ENCODE measurements at places on chromosomes 6 and 20. TPM values are rescaled to one million over a fixed set of nuclear protein-coding genes. Genes with fewer than 3 reads are reported as not detected.
A peak's percentile ranks its signal among the peaks of the same experiment; 100 is the strongest.

GRCh38 chr6:35048631-35049083 lies 92.5 kb downstream of the TCP11 start:
- no peaks in the 10 kb centered on the region for H3K27me3 ChIP-seq
- H3K4me1 ChIP-seq = peaks cover 55% of the 10 kb centered on the region
- H3K36me3 ChIP-seq = no peaks in the 10 kb centered on the region
- no peak overlapping the region for H3K4me3 ChIP-seq

DNA sequence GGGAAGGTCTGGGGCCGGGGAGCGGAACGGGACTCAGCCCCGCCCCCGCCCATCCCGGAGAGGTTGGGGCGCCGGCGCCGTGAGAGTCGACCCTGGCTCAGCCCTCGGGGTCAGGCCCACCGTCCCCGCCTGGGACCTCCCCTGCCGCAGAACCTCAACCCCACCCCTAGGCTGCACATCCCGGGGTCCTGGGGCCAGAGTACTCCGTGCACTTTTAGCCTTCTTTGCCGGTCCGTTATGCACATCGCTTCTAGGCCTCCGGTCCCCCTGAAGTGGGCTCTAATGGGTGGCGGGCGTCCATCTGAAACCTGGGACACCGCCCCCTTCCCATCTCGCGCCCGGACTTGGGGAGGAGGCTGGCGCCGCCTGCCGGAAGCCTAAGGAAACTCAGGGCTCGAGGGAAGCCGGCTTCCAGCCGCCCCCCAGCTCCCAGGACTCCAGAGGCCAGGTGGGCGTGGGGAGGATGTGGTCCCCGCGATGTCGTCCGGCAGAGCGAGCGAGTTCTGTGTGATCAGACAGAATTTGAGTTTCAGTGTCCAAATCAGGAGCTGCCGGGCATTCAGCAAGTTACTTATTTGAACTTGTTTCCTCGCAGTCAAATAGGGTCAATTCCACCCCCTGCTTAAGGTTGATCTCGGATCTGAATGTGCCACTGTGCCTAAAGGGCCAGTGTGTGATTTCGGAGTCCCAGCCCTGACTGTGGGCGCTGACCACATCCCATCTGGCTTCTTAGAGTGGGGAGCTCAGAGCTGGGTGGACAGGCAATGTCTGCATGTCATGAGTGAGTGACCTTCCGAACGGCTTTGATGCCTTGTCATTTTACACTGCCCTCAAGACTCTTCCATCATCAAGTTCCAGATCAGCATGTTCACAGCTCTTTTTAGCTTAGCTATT lies 47.6 kb downstream of the CPXM1 start:
- no peak for DNase-seq
- H3K4me3 ChIP-seq = peak overlapping the region; percentile 43
- H3K36me3 ChIP-seq = no peaks in the 10 kb centered on the region
- H3K4me1 ChIP-seq = no peaks in the 10 kb centered on the region
- no peaks in the 10 kb centered on the region for H3K27me3 ChIP-seq

The NOTCH4 gene
- 2.8 TPM for polyA plus RNA-seq

The NT5E gene
- 443 TPM for polyA plus RNA-seq

- no peaks in the 10 kb centered on the region for H3K36me3 ChIP-seq
- no peak overlapping the region for H3K4me3 ChIP-seq
- no peaks in the 10 kb centered on the region for H3K4me1 ChIP-seq
Measured at GRCh38 chr20:18839507-18840247, 26.1 kb downstream of the SCP2D1 start.

DNA sequence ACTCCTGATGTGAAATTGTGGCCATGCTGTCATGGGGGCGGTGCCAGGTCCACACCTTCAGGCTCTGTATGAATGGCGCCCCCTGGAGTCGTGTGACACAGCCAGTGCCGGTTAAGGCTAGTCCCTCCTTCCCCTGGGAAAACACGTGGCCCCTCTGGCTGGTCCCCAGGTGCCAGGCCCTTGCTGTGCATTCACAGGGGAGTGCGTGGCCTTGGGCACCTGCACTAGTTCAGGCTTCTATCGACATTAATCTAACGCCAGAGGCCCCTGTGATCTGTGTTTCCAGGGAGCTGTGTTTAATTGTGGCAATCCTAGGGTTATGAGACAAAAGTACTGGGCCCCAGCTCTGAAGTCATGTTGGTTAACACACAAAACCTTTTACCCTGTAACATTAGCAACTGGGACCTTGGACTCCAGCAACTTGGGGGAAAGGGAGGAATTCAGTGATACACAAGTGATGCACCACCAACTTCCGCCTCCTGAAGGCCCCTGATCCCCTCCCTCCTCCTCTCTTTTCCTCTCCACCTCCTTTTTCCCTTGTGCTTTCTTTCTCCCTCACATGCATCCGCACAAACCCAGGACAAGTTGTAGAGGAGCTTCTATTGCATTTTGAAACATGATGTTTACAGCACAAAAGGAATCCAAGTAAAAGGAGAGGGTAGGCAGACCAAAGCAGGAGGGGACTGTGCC lies 74.0 kb downstream of the SSR1 start:
- H3K27me3 ChIP-seq = no peaks in the 10 kb centered on the region
- H3K36me3 ChIP-seq = peaks cover 5% of the 10 kb centered on the region
- no peak overlapping the region for H3K27ac ChIP-seq
- no peaks in the 10 kb centered on the region for H3K4me1 ChIP-seq

DNA sequence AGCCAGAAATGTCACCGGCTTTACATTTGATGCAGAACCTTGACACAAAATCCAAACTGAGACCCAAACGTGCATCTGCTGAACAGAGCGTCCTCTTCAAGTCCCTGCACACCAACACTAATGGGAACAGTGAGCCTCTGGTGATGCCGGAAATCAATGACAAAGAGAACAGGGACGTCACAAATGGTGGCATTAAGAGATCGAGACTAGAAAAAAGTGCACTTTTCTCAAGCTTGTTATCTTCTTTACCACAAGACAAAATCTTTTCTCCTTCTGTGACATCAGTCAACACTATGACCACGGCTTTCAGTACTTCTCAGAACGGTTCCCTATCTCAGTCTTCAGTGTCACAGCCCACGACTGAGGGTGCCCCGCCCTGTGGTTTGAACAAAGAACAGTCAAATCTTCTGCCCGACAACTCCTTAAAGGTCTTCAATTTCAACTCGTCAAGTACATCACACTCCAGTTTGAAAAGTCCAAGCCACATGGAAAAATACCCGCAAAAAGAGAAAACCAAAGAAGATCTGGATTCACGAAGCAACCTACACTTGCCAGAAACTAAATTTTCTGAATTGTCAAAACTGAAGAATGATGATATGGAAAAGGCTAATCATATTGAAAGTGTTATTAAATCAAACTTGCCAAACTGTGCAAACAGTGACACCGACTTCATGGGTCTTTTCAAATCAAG lies 108.4 kb downstream of the RTN4IP1 start:
- no peak overlapping the region for H3K4me3 ChIP-seq
- peak overlapping the region; percentile 100 for H3K27ac ChIP-seq
- no peaks in the 10 kb centered on the region for H3K4me1 ChIP-seq
- no peaks in the 10 kb centered on the region for H3K27me3 ChIP-seq
- no peak for DNase-seq

DNA sequence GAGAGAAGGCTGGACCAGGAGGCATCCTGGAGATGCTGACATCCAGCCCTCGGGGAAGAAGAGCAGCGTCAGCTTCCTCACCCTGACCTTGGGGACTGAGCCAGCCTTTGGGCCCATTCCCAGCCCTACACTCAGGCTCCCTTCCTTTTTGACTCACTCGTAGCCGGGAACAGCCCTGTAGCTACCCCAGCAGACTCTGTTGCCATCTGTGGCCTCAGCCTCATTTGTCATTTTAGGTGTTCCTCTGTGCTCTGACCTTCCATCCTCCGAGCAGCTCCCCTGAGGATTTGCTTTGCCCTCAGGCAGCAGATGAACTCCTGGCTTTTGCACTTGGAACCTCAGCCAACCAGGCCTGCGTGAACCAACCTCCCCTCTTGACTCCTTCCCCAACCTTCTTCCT lies 67.5 kb downstream of the ELOVL2 start:
- H3K4me1 ChIP-seq = no peaks in the 10 kb centered on the region
- no peaks in the 10 kb centered on the region for H3K36me3 ChIP-seq
- no peak overlapping the region for H3K4me3 ChIP-seq
- DNase-seq = no peak

DNA sequence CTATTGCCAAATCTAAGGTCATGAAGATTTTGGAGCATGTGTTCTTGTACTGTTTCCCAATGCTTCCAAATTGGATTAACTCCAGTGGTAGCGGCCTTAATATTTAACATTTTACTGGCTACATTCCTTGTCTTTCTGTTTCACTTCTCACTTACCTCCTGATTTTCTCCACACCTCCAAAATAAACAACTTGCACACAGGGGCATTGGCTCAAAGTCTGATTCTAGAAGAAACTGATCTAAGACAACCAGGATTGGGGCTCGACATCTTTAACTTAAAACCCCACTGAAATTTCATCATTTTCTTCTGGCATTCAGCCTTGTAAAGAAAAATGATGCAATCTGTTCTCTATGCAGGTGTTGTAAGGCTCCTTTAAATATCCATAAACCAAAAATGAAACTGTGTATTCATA lies 557.9 kb upstream of the ID4 start:
- H3K27me3 ChIP-seq = no peaks in the 10 kb centered on the region
- no peak overlapping the region for H3K27ac ChIP-seq
- no peak for DNase-seq

The C6orf62 gene
- polyA plus RNA-seq = 42.3 TPM

GRCh38 chr6:34743625-34744293 lies 13.5 kb upstream of the SNRPC start:
- DNase-seq = no peak
- H3K4me1 ChIP-seq = no peaks in the 10 kb centered on the region
- H3K27ac ChIP-seq = no peak overlapping the region

- 0 out of 2 replicates have a peak, but pooled peaks cover 8% of the 10 kb centered on the region for H3K4me1 ChIP-seq
- H3K36me3 ChIP-seq = no peaks in the 10 kb centered on the region
- no peak overlapping the region for H3K4me3 ChIP-seq
- H3K27me3 ChIP-seq = no peaks in the 10 kb centered on the region
- H3K27ac ChIP-seq = no peak overlapping the region
- peak; percentile 54 for DNase-seq
Measured at GRCh38 chr20:4026093-4026601, 10.8 kb upstream of the RNF24 start.

The C20orf202 gene
- not detected for polyA plus RNA-seq

The ALDH8A1 gene
- 0.25 TPM for polyA plus RNA-seq

DNA sequence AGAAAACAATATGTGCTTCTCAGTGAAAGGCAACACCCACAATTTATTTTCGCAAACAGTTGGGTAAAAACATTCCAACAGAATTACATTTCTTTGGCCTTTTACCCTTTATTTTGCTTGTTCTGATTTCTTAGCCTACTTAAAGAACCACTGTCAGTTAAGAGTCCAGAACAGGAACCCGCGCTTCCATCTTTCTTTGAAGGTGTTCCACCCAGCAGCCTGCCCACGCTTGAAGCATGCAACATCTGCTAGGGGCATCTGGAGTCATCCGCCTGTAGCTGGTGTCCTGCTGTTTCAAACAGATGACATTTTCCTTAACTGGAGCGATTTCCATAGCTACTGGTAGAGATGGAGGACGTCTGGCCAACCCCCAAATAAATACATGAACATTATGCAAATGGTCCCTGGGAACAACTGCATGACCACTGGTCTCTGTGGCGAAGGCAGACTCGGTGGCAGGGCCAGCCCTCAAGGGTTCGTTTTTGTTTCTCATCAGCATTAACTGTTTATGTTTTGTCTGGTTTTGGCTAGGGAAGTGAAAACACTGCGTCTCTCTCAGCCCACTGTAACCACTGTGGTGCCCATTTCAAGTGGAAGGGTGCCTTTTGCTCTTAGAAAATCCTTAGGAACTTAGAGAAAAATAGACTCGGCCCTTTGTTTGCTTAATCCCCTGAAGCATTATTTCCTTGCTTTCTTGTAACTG lies 51.6 kb downstream of the LAMA4 start:
- H3K36me3 ChIP-seq = peaks cover 4% of the 10 kb centered on the region
- H3K4me3 ChIP-seq = no peak overlapping the region
- peak overlapping the region; percentile 95 for H3K27ac ChIP-seq
- H3K27me3 ChIP-seq = no peaks in the 10 kb centered on the region
- peaks cover 33% of the 10 kb centered on the region for H3K4me1 ChIP-seq

DNA sequence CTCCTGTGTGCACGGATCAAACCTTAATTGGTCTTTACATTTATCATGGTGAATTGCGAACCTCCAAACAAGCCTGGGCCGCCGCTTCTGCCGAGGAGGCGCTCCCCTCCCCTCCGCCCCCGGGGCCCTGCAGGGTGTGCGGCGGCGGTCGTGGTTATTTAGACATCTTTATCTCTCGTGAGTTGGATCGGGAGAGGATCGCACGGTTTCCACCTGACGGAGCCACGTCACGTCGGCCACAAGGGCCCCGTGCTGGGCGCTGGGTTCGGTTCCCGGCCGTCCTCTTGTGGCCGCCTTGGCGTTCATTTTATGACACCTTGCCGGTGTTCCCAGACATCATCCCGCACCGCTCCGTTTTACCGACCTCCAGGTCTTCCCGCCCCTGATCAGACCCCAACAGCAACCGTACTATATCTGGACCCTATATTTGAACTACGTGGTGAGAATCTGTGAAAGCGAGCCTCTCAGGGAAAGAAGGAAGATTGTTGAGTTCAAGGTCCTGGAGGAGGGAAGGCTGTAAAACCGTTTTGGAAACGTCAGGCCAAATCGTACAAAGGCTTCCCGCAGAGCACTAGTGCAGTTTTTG lies 1.3 kb upstream of the CNR1 start:
- peaks cover 4% of the 10 kb centered on the region for H3K4me1 ChIP-seq
- H3K36me3 ChIP-seq = no peaks in the 10 kb centered on the region
- peaks cover 35% of the 10 kb centered on the region for H3K27me3 ChIP-seq
- peak overlapping the region; percentile 40 for H3K4me3 ChIP-seq
- DNase-seq = peak; percentile 47

The NOX3 gene
- polyA plus RNA-seq = not detected

DNA sequence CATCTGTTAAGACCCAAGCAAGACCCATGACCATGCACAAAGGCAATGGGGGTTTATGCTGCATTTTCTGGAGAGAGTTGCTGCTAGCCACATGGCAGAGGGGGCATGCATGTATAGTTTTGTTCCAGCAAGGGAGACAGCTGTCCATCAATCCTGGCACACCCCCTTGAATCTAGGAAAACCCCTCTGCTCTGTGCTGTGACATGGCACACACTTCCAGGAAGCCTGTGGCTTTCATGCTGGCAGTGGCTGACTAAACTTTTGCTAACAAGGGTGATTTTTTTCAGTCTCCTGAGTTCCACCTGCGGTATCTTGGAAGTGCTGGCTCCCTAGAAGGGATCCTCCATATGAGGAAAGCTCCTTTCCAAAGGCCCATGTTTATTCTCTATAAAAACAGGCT lies 9.1 kb upstream of the CST4 start:
- no peaks in the 10 kb centered on the region for H3K36me3 ChIP-seq
- H3K27me3 ChIP-seq = peaks cover 11% of the 10 kb centered on the region
- no peak overlapping the region for H3K27ac ChIP-seq
- DNase-seq = no peak
- H3K4me1 ChIP-seq = 0 out of 2 replicates have a peak, but pooled peaks cover 2% of the 10 kb centered on the region

DNA sequence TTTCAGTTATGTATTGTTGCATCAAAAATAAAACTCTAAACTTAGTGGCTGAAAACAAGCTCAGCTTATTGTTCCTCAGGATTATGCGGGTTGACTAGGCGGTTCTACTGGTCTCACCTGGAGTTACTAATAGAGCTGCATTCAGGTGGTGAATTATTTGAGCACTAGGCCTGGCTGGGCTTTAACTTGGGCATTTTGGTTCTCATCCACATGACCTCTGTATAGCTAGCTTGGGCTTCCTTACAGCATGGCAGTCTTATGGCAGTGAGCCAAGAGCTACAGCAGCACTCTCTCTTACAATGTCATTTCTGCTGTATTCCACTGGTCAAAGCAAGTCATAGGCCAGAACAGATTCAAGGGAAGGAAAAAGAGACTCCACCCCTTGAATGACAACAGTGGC lies 1.6 kb downstream of the PGBD1 start:
- no peak overlapping the region for H3K27ac ChIP-seq
- peaks cover 32% of the 10 kb centered on the region for H3K36me3 ChIP-seq
- no peaks in the 10 kb centered on the region for H3K27me3 ChIP-seq
- DNase-seq = no peak
